ELR (cell line): ENCODE measurements at places on chromosomes 2 and 18.

GRCh38 chr18:57270156-57270555 is 82.2 kb upstream of the ST8SIA3 start:
- DNase-seq = no peak

- DNase-seq = no peak
Measured at GRCh38 chr2:105134081-105134480, 96.2 kb downstream of the MRPS9 start.

DNA sequence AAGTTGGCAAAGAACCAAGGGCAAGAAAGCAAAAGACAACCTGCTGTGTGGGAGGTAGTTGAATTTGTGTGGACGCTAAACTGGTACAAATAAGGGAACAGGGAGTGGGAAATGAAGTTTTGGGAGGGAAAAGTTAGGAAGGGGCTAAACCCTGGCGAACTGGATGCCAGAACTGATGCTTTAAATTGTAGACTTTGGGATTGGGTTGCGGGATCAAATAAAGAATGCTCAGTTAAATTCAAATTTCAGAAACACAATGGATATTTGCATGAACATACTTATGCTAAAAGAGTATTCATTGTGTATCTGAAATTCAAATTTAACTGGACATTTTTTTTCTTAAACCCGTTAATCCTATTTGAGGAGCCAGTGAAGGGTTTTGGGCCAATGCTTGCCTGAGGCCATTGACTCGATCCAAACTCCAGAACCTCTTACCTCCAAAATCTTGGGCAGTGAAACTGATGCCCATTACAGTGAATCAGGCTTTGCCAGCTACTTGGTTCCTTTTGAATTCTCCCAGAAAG is 44.2 kb upstream of the YWHAQ start:
- DNase-seq = no peak

DNA sequence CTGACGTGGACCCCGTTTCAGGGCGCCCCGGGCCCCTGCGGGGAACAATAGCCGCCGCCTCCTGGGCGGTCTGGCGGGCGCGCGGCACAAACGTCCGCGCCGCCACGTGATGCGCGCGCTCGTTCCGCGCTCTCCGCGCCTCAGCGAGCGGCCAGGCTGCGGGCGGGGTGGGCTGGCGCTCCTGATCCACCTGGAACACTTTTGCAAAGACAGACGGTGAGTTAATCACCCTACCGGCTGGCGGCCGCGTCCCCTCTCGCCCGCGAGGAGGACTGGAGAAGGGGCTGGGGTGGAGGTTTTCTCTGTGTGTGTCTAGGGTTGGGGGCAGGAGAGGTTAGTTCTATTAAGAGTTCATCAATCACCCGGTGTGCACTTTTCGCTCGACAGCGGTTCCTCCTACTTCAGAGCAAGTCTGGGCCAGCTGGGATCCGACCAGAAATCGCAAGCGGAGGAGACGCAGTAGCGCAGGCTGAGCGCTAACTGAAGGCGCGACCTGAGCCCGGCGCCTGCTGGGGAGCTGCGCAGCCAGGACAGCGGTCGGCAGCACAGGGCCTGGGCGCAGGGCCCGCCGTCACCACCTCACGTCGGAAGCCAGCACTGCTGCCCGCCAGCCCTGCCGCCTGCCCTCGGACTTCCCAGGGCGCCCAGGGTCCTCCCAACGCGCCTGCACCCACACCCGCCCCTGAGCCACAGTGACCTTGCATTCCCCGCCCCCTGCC is 10.3 kb upstream of the HOXD1 start:
- DNase-seq = no peak
